ENCODE measurements at places on chromosomes 7 and 10.

DNA sequence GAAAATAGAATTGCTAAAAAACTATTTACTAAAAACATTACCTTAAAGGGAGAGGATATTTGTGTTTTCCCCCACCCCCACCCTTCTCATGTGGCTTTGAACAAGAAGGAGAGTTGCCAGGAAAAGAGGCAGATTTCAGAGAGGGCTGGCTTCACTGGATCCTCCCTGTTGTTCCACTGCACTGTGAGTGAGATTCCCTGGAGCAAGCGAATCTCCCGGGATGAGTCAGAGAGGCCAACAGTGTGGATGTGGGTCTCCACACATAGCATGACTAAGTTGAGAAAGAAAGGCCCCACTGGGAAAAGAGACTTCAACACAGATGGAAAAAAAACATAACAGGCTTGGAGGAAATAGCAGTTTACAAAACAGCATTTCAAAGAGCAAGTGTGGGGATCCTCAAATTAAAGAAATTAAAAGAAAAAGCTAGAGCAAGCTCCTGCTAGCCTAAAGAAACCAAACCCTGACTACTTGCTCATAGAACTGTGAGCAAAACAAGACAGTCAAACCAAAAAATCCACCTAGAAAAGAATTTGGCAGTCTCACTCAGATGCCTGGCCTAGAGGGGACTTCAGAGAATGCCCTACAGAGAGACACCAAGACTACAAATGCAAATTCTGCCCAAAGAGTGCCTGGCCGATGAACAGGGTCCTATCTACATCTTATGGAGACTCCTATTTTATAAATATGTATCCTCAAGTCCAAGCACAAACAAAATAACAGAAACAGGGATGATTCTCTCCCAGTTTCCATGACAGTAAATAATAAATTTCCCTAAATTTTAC, 3.4 kb downstream of the CAV1 start:
- peak; percentile 97 for DNase-seq

DNA sequence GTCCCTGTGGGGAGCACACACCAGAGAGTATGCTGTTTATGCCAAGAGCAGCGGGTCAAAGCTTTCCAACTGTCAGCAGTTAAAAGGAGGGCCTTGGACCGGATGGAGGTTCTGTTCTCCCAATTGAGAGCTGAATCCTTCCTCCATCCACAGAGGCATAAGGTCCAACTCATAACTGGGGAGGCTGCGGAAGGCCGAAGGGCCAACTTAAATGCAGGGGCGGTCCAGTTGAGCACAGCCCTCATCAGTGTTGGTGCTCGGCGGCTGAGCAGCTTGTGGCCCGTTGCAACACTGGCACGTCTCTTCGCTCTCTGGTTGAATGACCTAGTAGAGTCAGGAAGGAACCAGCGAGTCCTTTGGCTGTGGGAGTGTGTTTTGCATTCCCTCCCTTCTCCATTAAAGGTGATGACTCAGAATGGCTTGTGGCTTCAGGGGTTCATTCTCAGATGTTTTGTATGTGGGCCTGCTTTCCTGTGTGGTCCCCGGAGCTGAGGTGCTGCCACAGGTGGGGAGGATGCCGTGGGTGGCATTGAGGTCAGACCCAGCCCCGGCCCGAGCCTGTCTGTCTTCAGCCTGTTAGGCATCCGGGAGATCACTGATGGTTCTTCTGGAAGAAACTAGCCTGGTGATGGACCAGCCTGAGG, 44.8 kb upstream of the DMBT1 start:
- peak; percentile 72 for DNase-seq

DNA sequence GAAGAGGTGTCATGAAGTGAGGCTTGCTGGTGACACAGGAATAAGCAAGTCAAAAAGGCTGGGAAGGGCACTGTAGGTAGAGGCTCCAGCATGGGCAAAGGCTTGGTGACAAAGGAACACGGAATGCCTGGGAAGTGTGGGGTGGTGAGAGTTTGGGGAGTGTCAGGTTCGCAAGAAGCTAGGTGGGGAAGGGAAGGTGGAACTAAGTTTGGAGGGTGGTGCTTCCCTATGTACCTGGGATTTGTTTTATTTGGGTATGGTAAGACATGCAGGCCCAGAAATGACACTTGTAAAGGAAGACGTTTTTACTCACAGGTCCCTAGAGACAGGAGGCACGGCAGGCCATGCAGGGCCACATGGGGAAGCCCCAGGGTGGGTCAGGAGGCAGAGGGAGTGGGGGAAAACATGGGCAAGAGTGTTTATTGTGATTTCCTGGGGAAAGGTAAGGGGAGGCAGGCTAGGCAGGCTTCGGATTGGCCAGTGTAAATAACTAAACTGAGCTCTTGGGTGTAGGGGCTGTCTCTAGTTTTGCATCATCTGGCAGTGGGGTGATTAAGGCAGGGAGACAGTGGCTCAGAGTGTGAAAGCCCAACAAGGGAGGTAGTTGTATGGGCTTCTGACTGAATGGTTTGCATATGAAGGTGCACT, 52.1 kb downstream of the SH2D4B start:
- no peak for DNase-seq

GRCh38 chr10:132836248-132836831, 50.4 kb upstream of the NKX6-2 start:
- DNase-seq, result peak; percentile 32

- DNase-seq, result peak; percentile 40
Measured at GRCh38 chr7:128098629-128099028, 67.4 kb upstream of the LRRC4 start.

- no peak for DNase-seq
Measured at GRCh38 chr10:13376746-13377145, 28.7 kb upstream of the SEPHS1 start.

- no peak for DNase-seq
Measured at GRCh38 chr10:133464582-133465031, 10.9 kb downstream of the SCART1 start.

DNA sequence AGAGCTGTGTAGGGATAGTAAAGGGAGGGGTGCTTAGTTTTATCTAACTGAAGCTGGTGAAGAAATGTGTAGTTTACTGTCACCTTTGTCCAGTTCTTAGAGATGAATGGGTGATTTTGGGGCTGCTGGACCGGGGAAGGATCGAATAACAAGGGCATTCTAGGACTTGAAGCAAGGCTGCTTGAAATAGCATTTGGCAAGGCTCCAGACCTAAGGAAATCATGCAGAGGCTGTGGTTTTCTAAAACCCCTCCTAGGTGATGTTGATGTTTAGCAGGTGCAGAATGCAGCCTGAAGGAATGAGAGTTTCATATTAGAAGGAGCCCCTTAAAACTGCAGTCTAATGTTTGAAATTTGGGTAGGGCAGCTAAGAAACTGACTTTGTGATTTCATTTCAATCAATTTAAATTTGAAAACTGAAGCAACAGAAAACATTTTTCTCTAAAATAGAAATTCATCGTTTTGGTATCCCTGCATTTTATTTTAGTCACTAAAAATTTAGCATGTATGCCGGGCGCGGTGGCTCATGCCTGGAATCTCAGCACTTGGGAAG, 68.5 kb downstream of the TET1 start:
- DNase-seq, result peak; percentile 75

GRCh38 chr7:47290867-47291266, 291.0 kb downstream of the TNS3 start:
- DNase-seq, result no peak

DNA sequence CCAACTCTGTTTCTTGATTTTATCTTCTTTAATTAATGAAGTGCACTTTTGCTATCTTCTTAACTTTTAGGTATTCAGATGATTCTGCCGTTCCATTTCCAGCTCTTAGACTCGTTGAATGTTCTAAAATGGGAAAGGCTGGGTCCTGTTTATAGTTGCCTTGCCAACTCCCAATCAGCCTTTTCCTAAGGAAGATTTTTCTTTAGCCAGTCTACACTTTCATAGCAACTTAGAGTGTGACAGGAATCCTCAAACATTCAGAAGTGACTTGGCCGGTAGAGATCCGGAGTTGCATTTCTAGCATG, 23.0 kb upstream of the TRIL start:
- DNase-seq, result no peak

DNA sequence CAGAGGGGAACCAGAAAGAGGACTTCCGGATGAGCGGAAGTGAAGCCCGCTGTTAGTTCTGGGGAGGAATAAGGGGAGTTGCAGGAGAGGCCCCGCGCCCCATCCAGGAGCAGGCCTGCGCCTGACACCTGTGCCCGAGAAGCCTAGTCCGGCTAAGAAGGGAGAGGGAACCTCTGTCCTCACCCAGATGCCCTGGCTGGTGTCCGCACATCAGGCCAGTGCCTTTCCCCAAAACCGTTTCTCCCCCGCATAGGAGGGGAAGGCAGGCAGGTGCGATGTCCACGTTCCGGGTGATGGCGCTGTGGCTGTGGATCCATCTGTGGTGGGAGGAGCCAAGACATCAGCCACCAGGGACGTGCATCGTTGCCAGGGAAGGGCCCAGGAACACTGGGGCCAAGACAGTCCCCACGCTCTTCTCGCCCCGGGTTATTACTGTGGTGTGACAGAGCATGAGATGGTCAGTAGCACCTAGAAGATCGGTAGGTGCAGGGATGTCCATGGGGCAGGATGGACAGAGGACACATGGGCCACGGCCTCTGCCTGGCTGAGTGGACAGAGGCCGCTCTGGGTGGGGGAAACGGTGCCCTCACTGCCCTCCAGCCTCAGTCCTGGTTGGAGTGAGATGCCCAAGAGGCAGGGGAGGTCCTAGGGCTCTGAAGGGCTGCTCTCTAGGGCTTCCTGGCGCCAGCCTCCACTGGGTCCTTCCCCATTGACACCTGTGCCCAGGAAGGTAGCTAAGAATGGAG, 262.7 kb downstream of the CELF2 start:
- no peak for DNase-seq

- no peak for DNase-seq
Measured at GRCh38 chr10:86356296-86356695, 10.3 kb downstream of the GRID1 start.

Measured in renal cortical epithelial cell (primary cell).